ENCODE measurements at places on chromosomes 2 and 18.
A peak's percentile ranks its signal among the peaks of the same experiment; 100 is the strongest.

- no peak for DNase-seq
Measured at GRCh38 chr2:227627769-227628168, 10.5 kb downstream of the SCYGR4 start.

DNA sequence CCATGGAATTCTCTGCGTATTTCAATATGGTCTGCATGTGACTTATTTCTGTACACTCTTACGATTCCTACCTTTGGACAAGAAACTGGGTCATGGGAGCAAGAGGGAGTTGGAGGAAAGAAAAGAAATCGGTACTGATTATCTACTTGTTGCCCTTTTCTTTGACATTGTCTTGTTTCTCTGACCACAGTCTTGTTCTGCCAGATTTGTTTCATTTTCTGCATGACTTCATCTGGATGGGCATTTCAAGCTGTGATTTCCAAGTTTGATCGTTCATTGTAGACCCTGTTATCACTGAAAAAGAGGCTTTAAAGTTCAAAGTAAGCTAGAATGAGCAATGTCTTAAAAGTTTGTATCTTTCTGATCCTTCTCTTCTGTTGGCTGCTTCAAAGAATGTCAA, 2186.3 kb upstream of the CELF4 start:
- no peak for DNase-seq

GRCh38 chr2:86223140-86223926, 24.1 kb downstream of the MRPL35 start:
- DNase-seq: peak; percentile 68

DNA sequence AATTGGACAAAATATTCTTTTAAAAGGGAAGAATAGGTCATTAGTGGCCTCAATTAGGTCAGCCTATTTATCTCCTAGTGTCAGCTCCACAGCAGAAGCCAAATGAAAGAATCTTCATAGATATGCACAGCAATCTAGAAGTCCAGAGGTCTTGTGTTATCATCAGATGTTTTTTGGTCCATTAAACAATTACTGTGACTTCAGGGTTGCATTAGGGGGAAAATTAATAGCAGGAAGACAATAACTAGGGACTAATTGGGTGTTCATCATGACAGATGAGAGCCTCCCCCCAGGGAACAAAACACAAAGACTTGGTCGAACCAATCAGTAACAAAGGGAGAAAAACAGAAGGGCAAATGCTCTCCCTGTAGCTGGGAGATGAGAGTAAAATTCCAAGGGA, 264.7 kb downstream of the PTH2R start:
- no peak for DNase-seq

- no peak for DNase-seq
Measured at GRCh38 chr2:217727801-217728200, 275.0 kb downstream of the TNS1 start.

GRCh38 chr18:62525608-62526007, 2.8 kb downstream of the ZCCHC2 start:
- no peak for DNase-seq

DNA sequence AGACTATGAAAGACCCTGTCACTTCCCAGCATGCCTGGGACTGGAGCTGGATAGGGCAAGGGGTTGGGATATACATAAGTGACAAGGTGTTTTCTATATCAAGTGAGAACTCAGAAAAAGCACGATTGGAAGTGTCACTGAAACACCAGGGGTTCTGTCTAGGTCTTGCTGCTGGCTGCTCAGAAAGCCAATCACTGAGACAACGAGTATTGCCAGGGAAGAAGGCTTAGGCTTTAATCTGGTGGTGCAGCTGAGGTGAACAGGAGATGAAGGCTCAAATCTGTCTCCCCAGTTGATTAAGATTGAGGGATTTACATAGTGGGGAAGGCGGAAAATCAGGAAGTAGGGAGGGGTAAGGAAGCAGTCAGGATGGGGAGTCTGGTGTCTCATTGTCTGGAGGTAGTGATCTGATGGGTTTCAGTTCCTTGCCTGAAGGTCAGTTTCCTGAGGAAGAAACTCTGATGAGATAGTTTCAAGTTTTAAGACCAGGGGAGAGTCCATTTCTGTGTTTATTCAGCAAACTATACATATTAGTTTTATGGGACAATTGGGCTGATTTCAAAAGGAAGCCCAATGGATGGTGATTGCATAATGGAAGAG, 3.5 kb upstream of the C2orf74 start:
- no peak for DNase-seq

GRCh38 chr18:3223356-3223755, 3.6 kb upstream of the MYOM1 start:
- no peak for DNase-seq

DNA sequence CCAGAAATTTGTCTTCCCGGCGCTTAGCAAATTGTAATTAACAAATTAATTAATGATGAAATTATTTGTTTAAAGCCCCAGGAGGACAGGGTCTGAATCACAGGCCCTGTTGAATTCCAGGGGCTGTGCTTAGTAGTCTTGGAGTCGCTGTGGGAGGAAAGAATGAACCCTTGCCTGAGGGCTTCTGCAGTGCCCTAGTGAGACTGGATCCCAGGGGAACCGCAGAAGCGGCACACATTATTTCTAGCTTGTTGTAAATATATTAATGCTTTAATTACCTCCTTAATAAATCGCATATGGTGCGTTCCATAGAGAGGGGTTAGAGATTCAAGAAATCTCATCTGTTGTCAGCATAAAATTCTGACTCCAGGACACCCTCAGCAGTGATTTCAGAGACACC, 235.4 kb downstream of the CELF4 start:
- no peak for DNase-seq

GRCh38 chr18:23114171-23114881, 21.0 kb upstream of the CABLES1 start:
- no peak for DNase-seq

DNA sequence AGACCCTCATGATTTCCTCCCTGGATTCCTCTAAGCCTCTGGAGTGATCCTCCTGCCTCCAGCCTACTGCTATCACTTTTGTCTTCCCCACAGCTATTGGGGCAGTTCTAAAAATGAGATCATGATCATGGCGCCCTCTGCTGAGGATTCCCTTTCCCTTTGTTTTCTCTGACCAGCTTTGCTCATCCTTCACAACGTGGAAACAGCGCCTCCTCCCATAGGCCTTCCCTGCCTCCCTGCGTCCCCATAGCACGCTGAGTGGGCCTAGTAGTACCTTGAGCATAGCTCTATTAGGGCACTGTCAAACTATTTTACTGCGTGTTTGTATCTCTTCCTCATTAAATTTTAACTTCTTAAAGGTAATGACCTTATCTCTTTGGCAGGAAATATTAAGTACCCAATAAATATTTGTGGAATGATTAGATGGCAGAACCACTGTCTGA, 207.0 kb upstream of the FANCL start:
- DNase-seq: peak; percentile 20

GRCh38 chr2:16254356-16254965, 314.1 kb downstream of the MYCN start:
- no peak for DNase-seq

DNA sequence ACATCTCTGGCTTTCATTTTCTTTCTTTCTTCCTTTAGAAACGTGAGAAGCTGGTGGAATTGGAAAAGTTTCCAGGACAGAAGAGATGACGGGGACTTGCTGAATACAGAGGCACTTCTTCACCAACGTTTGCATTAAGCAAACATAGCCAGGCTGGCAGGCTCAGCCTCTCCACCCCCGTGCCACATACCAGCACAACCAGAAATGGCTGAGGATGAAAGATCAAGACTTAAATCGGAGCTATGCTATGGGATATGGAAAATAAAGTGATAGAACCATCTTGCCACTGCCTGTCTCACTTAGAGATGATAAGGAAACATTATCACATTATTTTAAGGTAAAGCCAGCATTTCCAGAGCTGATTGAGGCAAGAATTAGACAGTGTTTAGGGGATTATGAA, 483.3 kb downstream of the BCL11A start:
- DNase-seq: no peak

DNA sequence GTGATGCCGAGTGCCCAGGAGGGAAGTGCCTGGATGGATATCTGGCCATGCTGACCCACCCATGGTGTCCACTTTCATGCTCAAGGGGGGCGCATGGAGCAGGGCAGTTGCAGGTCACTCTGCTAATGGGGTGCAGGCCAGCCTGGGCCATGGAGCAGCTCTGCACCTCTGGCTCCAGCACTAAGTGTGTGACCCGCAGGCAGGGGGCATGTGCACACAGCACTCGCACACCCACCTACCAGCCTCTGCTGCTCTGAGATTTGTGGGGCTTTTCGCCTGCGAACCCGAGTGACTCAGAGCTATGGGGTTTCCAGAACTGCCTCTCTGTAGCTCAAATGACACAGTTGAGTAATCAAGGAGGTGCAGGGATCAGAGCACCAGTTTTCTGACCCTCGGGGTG, 66.2 kb downstream of the CYP26B1 start:
- no peak for DNase-seq

DNA sequence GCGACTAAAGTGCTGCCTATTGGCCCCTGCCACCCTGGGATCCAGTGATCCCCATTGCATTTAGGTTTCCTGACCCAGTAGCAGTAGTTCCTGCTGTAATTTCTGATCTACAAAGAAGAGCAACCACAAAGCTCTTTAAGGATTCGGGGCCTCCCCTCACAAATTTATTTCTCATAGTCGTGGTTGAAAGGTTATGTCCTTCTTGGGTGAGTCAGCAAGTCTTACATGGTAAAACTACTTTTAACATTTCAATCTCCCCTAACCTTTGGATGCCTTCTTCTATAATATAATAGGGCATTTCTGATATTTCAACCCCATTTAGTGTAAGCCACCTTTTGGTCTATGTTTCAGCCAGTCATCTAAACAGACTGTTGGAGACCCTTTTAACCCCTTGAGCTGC, 14.9 kb downstream of the PIKFYVE start:
- no peak for DNase-seq

DNA sequence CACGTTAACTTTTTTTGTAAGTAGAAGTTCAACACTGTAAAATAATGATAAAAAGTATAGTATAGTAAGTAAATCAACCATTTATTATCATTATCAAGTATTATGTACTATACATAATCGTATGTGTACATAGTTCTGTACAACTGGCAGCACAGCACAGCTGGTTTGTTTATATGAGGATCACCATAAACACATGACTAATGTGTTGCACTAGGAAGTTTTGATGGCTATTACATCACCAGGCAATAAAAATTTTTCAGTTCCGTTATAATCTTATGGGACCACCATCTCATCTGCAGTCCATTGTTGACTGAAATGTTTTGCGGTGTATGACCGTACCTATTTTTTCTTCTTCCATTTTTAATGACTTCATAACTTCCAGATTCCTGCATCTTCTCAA, 39.2 kb upstream of the ZNF385B start:
- DNase-seq: no peak

DNA sequence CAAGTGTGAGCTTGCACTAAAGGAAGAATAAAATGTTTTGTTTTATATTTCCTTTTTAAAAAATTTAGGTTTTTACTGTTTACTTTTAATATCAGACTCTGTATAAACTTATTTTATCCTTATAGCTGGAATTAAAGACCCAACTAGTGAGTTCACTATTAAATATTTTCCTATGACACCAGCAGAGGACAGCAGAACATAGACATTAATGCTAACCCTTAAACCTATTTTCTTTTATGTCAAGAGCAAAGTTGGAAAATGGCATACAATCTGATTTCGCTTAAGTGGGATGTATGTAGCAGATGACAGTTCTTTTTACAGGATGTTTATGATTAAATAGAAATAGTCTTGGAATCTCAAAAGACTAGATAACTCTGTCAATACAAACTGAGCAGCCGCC, 188.2 kb upstream of the XIRP2 start:
- no peak for DNase-seq

GRCh38 chr2:197972061-197972460, 167.7 kb downstream of the PLCL1 start:
- DNase-seq: no peak

- no peak for DNase-seq
Measured at GRCh38 chr18:7366597-7366996, 135.7 kb downstream of the LRRC30 start.

DNA sequence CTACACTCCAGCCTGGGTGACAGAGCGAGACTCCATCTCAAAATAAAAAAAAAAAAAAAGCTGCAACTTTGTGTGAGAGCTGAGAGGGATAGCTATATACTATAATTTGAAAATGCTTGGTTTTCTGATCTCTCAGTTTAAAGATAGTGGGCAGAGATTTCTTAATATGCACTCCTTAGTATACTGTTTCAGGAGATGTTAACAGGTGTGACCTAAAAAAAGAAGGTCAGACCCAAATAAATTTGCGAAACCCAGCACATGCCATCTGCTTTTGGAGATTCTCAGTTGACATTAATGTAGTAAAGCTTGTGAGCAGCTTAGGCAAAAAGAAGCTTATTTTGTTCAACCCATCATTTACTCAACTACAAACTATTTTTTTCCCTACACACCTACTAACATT, 37.4 kb downstream of the ZC3H6 start:
- DNase-seq: no peak

DNA sequence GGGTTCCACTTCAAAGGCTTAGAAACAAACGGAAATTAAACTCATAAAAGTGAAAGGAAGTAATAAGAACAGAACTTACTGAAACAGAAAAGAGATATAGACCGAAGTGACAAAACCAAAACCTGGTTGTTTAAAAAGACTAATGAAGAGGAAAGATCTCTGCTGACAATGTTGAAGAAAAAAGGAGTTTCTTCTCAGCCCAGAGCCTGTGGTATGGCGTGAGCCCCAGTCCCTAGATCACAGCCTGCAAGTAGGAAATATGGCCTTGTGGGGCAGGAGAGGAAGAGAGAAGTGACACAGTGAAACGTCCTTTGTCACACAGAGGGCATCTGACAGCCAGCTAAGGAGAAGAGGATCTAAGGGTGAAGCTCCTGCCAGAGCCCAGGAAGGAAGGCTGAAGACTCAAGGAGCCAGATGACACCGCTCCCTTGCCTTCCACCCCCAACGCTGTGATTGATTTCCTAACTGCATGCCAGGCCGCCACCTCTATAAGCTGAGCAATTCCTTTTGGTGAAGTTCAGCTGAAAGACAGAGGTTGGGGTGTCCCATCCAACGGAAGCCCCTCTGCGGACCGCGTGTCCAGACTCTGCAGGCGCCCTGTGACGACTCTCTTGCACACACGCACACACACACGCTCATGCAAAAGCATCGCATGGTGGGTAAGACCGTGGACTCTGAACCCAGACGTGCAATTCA, 141.1 kb downstream of the HDAC4 start:
- no peak for DNase-seq

DNA sequence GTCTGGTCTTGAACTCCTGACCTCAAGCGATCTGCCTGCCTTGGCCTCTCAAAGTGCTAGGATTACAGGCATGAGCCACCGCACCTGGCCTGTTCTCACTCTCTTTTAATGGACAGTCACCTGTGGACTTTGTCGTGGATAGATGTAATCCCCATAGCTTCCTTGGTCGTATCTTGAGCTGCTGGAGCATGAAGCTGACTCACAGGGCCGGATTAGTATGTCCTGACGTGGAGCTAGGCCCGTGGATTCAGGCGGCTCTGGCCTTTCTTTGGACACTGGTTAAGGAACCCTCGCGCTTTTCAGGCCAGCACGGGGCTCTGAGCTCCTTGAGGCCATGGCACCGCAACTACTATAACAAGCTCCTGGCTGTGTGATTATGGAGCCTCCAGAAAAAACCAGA, 27.5 kb upstream of the GBX2 start:
- DNase-seq: no peak

GRCh38 chr2:133968446-133968845, 285.4 kb upstream of the MGAT5 start:
- DNase-seq: no peak

Measured in left ventricle myocardium inferior (tissue), 1 donor.